ENCODE measurements at places on chromosomes 11 and 22.

DNA sequence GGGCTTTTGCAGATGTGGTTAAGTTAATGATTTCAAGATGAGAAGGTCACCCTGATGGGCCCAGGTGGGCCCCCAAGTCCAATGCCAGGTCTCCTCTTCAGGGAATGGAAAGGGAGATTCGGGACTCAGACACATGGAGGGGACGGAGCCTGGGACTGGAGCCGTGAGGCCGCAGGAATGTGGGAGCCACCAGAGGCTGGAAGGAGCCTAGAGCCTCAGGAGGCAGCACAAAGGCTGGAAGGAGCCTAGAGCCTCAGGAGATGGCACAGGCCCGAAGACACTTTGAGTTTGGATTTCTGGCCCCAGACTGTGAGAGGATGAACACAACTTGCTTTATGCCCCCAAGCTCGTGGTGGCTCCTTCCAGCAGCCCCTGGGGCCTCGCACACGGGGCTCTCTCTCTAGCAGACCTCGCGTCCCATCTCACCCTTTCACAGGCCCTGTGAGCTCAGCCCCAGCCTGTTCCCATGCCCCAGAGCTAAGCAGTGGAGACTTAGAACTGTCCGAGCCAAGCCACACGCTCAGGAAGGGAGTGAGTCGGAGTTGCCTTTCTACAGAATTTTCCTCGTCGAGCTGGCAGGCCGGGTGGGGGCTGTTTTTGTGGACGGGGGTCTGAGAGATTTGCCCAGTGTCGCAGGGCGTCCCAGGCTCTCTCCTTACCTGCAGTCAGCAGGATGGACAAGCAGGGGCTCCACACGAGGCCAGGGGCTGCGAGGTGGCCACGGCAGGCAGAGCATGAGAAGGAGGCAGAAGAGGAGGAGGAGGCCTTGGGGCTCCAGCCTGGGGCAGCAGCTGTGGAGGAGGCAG, 937.6 kb downstream of the BRD1 start:
- DNase-seq: no peak

DNA sequence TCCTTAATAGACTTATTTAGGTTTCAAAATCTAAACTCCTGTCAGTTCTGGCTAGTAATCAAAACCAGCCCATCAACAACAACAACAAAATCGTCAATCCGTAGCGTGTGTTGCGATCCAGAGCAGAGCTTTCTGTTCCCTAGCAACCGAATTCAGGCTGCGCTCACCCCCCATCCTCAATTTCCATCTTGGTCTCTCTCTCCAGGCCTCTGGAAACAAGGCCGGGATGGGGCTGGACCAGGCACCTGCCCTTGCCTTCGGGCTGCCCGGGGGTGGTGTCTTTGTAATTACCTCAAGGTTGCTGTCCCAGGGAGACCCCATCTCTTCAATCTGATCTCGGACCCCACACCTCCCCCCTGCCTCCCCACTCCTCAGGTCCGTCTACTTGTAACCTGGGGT, 1341.5 kb downstream of the BRD1 start:
- no peak for DNase-seq

DNA sequence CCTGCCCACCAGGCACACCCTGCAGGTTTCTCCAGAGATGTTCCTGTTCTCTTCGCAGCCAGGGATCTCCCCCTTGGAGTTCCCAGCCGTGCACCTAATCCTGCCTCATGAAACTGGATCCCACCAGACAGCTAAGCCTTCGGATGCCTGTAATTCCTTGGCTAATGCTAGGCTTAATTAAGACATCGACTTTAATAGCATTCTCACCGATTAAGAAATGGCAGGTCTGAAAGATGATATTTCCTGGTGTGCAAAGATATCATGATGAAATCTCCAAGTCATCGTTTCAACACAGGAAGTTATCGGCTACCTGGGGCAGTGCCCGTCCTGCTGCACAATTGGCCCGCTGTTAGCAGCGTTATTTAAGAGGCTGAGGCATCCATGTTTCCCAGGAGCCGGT, 41.5 kb upstream of the CCND1 start:
- no peak for DNase-seq

DNA sequence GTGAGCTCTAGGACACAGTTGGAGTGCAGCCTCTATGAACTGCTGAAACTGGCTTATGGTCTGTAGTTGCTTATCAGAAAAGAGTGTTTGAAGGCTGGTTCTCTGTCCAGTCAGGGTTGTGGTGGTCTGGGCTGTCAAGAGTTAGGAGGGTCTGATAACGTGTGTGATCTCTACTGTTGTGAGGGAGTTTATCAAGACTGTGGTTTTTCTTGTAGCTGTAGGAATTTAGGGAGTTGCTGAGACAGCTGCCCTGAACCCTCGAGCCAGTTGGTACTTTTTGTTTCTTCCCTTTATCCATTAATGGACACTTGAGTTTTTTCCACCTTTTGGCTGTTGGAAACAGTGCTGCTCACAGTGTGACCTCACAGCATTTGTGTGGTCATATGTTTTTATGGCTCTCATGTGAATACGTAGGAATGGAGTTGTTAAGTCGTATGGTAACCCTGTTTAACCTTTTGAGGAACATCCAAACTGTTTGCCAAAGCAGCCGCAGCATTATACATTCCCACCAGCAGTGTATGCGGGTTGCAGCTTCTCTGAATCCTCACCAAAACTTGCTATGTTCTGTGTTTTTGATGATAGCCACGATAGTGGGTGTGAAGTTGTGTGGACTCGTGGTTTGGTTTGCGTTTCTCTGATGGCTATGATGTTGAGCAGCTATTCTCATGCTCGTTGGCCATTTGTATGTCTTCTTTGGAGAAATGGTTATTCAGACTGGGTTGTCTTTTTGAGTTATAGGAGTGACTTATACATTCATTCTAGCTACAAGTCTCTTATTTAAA, 20.9 kb upstream of the DGCR8 start:
- no peak for DNase-seq

DNA sequence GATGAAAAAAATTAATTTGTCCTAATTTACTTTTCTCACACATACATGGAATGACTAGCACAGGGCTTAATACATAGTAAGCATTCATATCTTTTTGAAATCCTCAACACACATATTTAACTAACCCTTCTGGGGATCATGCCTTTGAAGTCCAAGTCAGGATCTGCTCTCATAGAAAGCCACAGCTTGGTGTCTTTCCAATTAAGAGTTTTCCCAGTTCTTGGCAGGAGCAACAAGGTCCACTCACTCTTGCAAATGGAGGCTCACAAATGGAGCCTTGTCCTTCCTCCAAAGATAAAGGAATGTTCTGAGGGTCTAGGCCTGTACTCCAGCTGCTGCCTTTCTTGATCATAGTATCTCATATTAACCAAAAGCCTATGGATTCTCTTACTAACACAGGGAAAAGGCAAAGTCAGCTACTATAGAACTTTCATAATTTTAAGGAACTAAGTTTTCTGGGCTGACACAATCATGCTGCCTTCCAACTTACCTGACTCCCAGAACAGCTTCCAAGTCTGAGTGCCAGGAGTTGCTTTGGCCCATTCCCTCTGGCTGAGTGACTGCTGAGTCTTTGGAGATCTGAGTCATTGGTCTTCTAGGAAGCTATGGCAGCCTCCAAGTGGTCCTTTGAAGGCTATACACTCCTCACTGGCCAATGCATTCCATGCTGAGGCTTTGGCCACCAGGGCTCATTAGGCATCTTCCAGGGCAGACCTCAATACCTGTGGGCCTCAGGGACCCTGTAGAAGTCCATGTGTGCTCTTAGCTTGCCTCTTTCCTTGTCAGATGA, 25.8 kb upstream of the NUCB2 start:
- no peak for DNase-seq

DNA sequence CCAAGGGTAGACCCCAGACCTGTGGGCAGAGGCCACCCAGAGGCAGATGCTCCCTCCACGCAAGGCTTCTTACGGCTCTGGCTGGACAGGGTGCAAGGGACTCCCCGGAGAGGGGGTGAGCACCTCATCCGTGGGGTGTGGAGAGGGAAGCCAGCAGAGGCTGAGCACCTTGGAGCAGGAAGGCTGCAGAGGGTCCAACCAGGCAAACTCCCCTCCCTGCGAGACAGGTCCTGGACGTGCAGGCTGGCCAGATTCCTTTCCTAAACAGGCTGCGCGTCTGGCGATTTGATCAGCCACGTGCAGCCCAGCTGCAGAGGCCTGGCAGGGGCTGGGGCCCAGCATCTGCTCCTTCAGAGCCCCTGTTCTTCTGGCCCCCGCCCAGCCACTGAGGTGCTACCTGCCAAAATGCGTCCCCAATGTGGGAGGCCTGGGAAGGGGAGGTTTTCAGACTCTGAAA, 49.3 kb downstream of the WNT11 start:
- no peak for DNase-seq

GRCh38 chr11:862081-862661, 19.5 kb downstream of the TSPAN4 start:
- DNase-seq: no peak

DNA sequence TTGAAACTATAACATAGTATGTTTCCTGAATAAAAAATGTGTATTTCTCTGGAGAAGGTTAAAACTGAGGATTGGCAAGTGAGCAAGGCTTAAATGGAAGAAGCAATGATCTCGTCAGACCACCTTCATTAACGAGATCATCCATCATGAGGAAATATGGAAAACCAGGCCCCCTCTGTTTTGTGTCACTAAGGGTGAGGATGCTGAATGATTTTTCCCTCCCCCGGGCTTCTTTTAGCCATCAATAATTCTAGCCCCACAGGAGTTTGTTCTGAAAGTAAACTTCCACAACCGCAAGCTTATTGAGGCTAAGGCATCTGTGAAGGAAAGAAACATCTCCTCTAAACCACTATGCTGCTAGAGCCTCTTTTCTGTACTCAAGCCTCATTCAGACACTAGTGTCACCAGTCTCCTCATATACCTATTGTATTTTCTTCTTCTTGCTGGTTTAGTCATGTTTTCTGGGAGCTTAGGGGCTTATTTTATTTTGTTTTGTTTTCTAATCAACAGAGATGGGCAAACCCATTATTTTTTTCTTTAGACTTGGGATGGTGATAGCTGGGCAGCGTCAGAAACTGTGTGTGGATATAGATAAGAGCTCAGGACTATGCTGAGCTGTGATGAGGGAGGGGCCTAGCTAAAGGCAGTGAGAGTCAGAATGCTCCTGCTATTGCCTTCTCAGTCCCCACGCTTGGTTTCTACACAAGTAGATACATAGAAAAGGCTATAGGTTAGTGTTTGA, 5.8 kb upstream of the HBE1 start:
- no peak for DNase-seq

DNA sequence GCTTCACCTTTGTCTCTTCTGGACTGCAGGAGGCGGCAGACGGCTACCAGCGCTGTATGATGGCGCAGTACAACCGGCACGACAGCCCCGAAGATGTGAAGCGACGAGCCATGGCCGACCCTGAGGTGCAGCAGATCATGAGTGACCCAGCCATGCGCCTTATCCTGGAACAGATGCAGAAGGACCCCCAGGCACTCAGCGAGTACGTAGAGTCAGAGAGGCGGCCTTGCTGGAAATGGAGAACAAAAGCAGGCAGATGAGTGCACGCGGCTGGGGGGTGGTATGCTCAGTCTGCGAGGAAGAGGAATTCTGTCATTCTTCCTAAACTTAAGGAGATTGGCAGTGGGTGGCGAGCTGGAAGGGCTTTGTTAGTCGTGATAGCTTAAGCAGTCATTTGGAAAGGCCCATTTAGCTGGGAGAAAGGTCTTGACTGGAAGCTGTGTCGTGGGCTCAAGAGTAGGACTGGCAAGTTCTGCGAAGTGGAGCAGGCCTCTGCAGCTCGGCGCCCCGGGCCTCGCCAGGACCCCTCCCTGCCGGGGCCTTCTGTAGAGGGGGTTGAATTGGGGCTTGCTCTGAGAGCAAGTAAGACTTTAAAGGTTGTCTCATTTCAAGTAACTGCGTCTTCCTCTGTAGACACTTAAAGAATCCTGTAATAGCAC, 3.0 kb upstream of the FERMT3 start:
- no peak for DNase-seq

GRCh38 chr22:30308518-30309230, 18.1 kb downstream of the TBC1D10A start:
- no peak for DNase-seq

- DNase-seq: no peak
Measured at GRCh38 chr11:111427471-111427912, 48.4 kb upstream of the POU2AF1 start.

DNA sequence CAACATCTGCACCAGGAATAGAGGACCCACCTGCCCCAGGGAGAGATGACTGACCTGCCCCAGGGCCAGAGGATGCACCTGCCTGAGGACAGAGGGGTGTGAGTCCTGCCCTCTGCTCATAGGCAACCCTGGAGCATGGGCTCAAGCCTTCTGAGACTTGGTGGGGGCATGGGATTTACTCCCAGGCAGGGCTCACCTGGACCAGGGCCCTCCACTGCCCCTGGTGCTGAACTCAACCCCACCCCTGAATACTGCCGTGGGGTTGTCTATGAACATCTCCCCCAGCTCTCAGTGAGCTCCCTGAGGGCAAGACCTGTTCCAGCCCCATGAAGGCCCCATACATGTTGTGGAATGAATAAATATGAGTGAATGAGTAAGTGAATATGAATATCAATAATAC, 33.8 kb upstream of the MUC5AC start:
- no peak for DNase-seq

GRCh38 chr11:94823102-94823732, 55.1 kb downstream of the AMOTL1 start:
- no peak for DNase-seq

DNA sequence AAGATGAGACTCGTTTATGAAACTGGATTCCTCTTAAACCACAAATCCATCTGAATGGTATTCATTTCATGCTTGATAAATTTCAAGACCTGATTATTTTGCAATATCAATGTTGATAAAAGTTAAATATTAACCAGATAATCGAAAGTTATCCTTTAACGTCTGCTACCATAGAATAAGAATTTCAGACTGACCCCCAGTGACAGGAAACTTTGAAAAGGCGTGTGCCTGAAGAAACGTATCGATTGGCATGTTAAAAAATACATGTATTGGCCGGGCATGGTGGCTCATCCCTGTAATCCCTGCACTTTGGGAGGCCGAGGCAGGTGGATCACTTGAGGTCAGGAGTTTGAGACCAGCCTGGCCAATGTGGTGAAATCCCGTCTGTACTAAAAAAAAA, 13.9 kb downstream of the SCGB1A1 start:
- DNase-seq: no peak

DNA sequence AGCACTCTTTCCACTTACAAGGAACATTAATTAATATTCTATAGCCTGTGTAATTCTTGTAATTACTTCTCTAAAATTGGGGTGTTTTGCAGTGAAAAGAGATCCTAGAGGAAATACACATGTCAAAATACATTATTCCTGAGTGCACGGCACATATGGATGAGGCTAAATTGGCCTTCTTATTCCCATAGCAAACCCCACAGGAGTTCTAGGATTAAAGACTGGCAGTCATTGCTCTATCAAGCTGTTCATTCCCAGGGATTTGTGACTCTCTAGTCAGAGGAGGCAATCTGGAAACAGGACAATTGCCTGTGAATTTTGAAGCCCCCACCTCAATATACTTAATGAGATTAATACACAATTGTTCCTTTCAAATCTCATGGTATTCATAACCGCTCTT, 145.9 kb upstream of the OPCML start:
- no peak for DNase-seq

- DNase-seq: no peak
Measured at GRCh38 chr11:120931057-120931779, 92.7 kb upstream of the TBCEL start.

GRCh38 chr11:69529001-69529400, 47.5 kb downstream of the LINC01488 start:
- DNase-seq: no peak
